ENCODE measurements at places on chromosomes 5 and 9. TPM values are rescaled to one million over a fixed set of nuclear protein-coding genes. Genes with fewer than 3 reads are reported as not detected.

DNA sequence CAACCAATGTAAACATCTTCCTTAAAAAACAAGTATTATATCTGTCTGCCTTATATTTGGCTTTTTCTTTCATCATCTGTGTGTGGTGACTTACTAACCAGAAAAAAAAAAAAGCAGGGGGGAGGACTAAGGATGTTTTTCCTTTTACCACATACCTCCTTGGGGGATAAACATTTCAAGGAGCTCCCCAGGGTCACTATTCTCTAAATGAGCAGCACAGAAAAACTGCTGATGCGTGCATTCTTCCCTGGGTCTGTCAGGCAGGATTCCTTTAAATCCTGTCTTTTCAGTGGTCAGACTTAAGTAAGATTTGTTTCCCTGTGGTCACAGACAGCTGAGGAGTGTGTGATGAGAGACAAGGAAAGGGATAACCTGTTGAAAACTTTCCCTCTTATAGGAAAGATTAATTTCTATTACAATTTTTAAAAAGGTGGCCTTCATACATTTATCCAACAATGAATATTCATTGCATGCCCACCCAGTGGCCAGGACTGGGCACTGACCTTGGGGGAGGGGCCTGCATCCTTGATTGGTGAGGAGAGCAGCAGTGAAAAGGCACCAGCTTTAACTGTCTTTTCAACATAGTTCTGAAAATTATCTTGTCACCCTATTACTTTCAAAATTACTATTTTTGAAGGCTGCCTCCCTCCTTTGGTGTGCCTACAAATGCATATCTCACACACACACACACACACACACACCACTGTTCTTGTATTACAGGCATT is 123.1 kb downstream of the TLE4 start:
- no peak for DNase-seq

GRCh38 chr5:89281766-89282553 is 399.0 kb upstream of the MEF2C start:
- no peak for DNase-seq

DNA sequence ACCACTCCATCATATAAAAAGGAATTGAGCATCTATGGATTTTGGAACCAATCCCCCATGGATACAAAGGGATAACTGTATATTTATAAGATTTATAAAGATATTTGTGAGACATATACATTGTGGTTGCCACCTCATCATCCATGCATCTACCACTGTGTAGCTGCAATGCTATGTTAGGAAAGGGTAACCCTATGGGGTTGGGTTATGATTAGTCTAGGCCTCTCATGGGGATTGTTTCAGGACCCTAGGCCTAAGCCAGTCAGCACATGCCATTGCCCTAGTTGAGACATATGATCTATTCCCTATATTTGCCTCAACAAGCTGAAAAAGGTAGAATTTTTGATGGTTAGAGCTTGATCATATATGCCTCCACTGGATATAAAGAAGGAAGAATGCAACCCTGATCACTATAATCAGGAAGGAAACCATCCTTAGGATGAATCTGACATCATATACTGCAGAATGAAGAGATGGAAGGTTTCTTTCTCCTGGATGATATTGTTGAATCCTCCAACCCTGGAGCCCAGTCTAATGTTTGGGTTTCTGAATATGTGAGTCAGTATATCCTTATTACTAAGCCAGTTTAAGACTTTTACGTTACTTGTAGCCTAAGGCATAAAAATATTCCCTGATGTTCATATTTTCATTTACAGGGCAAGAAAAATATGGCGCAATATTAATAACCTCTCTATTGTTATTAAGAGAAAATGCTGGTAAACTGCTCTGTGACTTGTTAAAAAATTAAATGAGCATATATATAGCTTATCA is 94.2 kb downstream of the ADAMTS19 start:
- no peak for DNase-seq

DNA sequence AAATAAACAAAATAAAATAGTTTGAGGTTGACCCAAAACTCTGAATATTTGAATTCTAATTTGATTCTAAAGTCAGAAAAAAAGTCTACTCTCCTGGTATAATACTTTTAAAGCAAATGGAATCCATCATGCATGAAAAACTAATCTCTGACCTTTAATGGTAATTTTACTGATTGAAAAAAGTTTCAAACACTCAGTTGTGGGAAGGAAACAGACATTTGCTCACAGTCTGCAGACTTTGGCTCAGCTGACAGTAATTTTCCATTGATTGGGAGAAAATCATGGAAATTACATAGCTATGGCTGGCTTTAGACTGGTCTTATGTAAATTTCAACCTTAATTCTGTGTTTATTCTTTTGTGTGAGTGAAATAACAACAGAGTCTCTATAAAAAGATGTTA is 574.3 kb downstream of the PDE4D start:
- peak; percentile 70 for DNase-seq

DNA sequence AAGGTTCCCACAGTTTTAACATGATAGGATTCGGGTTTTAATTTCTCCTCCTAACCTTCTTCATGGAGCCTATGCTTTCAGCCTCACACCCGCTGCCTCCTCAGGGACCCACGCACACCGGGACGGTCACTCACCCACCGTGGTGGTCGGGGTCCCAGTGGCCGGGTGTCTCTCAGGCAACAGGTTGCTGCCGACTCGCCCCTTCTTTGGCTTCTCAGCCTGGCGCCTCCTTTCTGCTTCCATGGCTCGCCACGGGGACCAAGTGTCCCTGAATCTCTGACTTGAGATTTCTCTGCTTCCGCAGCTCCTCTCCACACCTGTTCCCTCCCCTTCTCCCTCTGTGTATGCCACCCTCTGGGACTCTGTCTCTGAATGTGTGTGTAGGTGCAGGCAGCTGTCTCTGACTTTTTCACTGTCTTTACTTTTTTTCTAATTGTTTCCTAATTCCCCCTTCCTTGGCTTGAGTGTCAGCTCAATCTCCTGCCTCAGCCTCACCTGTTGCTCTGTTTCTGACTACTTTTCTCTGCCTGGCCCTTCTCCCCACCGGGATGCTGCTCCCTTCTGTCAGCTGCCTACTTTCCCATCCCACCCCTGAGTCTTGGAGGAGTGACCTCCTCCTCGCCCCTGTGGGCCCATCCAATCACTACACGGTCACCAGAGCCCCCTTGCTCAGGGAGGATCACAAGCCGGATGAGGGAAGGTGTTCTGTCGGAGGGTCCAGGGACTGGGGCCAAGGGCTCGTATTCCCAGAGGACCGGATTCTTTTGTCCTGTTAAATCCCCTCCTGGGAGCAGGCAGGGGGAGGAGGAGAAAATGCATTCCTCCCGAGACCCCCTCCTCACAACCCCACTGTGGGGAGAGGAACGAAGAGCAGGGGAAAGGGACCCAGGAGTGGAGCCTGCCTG is at the start of gene PROP1:
PROP1 (minus strand) TSS at position 552 of the 905 bp plus-strand sequence; CDS start at position 243, 309 bp downstream.
- no peak for DNase-seq

GRCh38 chr5:5335107-5335506 is 87.4 kb upstream of the ICE1 start:
- DNase-seq, result no peak

DNA sequence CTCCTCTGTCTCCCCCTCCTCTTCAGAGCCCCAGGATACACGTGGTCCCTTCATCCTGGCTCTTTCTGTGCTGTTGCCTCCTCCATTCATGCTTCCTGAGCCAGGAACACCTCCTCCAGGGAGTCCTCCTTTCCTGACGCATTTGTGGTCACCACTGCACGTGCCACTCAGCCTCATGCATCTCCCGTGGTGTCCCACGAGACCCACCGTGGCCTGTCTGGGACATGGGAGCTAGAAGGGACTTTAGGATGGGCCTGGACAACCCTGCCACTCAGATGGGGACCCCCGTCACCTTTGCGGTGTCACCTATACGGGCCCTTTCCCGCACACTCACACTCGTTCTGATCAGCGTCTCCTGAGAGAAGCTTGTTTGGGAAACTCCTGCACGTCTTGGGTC is 6.7 kb downstream of the GLIPR2 start:
- no peak for DNase-seq

GRCh38 chr5:85538362-85538761 is 1079.4 kb upstream of the COX7C start:
- no peak for DNase-seq

DNA sequence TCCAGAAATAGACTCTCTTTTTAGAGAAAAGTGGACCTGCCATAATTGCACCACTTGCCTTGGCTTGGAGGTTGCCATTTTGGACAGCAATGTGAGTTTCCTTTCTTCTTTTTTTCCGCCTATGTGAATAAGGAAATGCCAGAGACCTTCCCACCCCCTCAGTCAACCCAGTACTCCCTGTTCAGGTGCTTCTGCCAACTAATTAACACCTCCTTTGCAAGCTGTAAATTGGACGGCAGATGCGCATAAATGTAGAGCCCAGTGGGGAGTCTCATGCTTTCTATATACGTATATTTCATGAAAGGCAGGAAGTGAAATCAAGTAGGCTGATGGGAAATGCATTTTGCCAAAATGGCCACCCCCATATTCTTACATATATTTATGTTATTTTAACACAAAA is 269.8 kb upstream of the RFX3 start:
- DNase-seq, result no peak

DNA sequence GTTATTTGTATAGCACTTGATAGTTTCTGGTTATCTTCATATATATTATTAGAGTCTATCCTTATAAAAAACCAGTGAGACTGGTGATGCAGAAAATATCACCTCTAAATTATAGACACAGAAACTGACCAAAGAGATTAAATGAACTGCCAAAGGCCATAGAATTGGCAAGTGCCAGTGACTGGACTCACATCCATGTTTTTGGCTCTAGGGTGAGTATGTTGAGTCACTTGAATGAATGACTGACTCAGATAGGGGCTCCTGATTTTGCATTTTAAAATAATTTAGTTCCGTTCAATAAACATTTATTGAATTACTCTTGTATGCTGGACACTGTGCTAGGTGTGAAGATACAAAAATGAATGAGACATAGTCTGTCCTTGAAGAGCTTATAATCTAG is 70.7 kb downstream of the NR2F1 start:
- DNase-seq, result no peak

GRCh38 chr5:110916381-110917049 is 155.0 kb upstream of the TSLP start:
- DNase-seq, result no peak

DNA sequence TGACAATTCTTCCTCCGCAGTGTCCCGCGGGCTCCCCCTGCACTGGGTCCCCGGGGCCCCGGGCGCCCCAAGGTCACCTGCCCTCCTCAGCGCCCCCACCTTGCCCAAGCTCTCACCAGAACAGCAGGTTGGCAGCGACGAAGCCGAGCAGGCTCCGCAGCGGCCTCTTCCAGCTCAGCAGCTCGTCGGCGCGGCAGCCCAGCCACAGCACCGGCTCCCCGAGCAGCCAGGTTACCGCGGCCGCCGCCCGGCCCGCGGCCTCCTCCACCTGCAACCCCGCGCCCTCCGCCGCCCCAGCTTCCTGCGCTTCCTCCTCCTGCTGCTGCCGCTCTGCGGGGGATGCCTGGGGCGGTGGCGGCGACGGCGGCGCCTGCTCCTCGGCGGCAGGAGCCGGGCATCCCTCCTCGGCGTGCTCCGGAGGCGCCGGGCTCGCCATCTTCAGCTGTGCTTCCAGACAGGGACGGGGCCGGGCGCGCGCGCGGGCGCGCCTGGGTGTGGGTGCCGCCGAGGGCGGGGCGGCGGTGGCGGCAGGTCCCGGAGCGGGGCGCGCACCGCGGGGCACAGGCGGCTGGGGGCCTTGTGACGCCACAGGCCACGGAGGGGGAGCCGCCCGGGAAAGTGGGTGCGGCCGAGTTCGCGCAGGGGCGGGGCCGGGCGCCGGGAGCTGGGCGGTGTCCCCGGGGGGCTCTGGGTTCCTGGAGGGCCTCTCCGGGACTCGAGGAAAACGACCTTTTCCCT is at the start of gene RETREG1:
RETREG1 (minus strand) TSS at position 462 of the 738 bp plus-strand sequence; CDS start at position 436, 26 bp downstream.
- peak; percentile 10 for DNase-seq

GRCh38 chr5:40391642-40392041 is 288.1 kb upstream of the PTGER4 start:
- DNase-seq, result no peak

DNA sequence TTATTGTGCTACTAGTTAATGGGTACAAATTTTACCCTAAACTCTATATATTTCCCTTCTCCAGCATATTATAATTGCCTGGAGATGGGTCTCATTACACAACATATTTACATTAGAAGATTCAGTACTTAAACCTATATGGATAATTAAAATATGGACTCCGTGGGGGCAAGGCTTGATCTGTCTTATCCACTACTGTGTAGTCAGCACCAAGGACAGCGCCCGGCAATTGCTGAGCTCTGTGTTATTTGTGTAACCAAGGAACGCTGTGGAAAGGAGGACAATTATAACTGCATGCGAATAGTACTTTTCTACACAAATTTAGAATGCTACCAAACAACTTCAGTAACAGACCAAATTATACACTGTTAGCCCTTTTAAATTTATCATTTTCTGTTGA is 77.7 kb downstream of the DNAH5 start:
- peak; percentile 33 for DNase-seq

- DNase-seq, result no peak
These were observed 26.4 kb downstream of the AMBP start for GRCh38 chr9:114051706-114052105.

- no peak for DNase-seq
These were observed 321.1 kb downstream of the ARRDC3 start for GRCh38 chr5:91061946-91062562.

- DNase-seq, result no peak
These were observed 10.3 kb downstream of the TRIM32 start for GRCh38 chr9:116697362-116697761.

- DNase-seq, result no peak
These were observed 26.2 kb upstream of the ARSB start for GRCh38 chr5:79011219-79011836.

GRCh38 chr9:88794100-88794499 is 197.2 kb upstream of the S1PR3 start:
- DNase-seq, result no peak

GRCh38 chr5:33688066-33688465 is 203.7 kb downstream of the ADAMTS12 start:
- peak; percentile 85 for DNase-seq

GRCh38 chr9:95018099-95018936 is 291.8 kb downstream of the AOPEP start:
- no peak for DNase-seq

- DNase-seq, result no peak
These were observed 39.5 kb downstream of the CCDC171 start for GRCh38 chr9:15592317-15592716.

FST gene
- 15.4 TPM for polyA plus RNA-seq

TAF11L5 gene
- polyA plus RNA-seq, result not detected

EGFLAM gene
- 45.1 TPM for polyA plus RNA-seq

STC2 gene
- polyA plus RNA-seq, result not detected

MEF2C gene
- polyA plus RNA-seq, result 939 TPM

CCDC107 gene
- 21.7 TPM for polyA plus RNA-seq

C5orf58 gene
- not detected for polyA plus RNA-seq

NEURL1B gene
- 36.5 TPM for polyA plus RNA-seq

FAM221B gene
- 0.23 TPM for polyA plus RNA-seq

C5orf63 gene
- polyA plus RNA-seq, result 12.2 TPM

MEIKIN gene
- not detected for polyA plus RNA-seq

CD274 gene
- 1.1 TPM for polyA plus RNA-seq

FBP2 gene
- 33.5 TPM for polyA plus RNA-seq

ELP1 gene
- polyA plus RNA-seq, result 29.8 TPM

PTGR1 gene
- polyA plus RNA-seq, result 51.1 TPM

PTGER4 gene
- polyA plus RNA-seq, result 5.8 TPM
